Gastrocnemius medialis (tissue), 4 donors: ENCODE measurements at places on chromosomes 13 and 19. TPM values are rescaled to one million over a fixed set of nuclear protein-coding genes. Genes with fewer than 3 reads are reported as not detected.

The MBD3L2 gene
- not detected for total RNA-seq

The APLP1 gene
- total RNA-seq, result 0.33 TPM

The SYT3 gene
- total RNA-seq, result not detected

The MBD3L3 gene
- not detected for total RNA-seq

- peaks cover 15% of the 10 kb centered on the region for H3K4me1 ChIP-seq
- DNase-seq, result peak; percentile 61
- H3K27me3 ChIP-seq, result no peaks in the 10 kb centered on the region
- H3K4me3 ChIP-seq, result no peak overlapping the region
Observed at GRCh38 chr19:37999309-38000213, 92.6 kb downstream of the SIPA1L3 start.

DNA sequence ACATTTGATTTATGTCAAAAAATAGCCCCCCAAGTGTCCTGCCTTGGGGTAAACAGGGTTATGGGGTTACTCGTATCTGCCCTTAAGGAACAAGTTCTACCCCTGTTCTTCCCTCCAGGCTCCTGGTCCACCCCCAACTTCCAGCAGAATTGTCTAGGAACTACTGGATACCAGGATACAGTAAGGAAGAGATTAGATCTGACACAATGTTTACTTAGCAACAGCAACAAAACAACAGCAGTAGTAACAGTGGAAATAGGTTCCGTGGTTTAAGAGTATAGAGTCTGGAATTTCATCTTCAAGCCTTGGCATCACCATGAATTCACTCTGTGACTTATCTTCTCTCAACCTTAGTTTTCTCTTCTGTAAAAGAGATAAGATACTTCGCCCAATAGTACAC lies 1.7 kb upstream of the FAM98C start:
- no peak overlapping the region for H3K4me3 ChIP-seq
- H3K27me3 ChIP-seq, result peaks cover 36% of the 10 kb centered on the region
- H3K4me1 ChIP-seq, result peaks cover 9% of the 10 kb centered on the region
- H3K36me3 ChIP-seq, result no peaks in the 10 kb centered on the region
- no peak for DNase-seq

GRCh38 chr19:17125062-17125727 lies 49.6 kb downstream of the MYO9B start:
- H3K4me3 ChIP-seq, result no peak overlapping the region
- H3K27me3 ChIP-seq, result no peaks in the 10 kb centered on the region
- H3K4me1 ChIP-seq, result peaks cover 4% of the 10 kb centered on the region

DNA sequence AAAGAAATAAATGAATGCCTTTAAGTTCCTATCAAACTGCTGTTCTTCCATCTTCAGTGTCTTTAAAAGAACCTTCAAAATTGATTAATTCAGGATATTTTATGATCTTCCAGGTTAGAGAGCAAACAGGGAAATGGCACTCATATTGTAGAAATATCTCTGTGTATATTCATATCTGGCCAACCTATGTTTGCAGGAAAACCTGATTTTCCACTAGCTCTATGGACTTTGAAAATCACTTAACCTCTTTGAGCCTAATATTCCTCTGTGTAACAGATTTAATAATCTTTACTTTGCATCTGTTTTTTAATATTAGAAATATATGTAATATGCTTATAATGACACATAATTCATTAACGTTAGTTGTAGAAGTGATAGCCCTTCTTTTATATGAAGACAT lies 227.7 kb upstream of the ATXN8OS start:
- H3K4me1 ChIP-seq, result no peaks in the 10 kb centered on the region
- H3K27me3 ChIP-seq, result no peaks in the 10 kb centered on the region
- no peak overlapping the region for H3K4me3 ChIP-seq
- no peak for DNase-seq
- H3K27ac ChIP-seq, result no peak overlapping the region

- H3K36me3 ChIP-seq, result no peaks in the 10 kb centered on the region
- peak overlapping the region; percentile 22 for H3K27ac ChIP-seq
- H3K27me3 ChIP-seq, result no peaks in the 10 kb centered on the region
- DNase-seq, result no peak
Observed at GRCh38 chr19:41447732-41448332, 4.9 kb downstream of the ERICH4 start.

- no peak for DNase-seq
- H3K27me3 ChIP-seq, result no peaks in the 10 kb centered on the region
- H3K4me3 ChIP-seq, result no peak overlapping the region
- no peaks in the 10 kb centered on the region for H3K36me3 ChIP-seq
- H3K4me1 ChIP-seq, result peaks cover 3% of the 10 kb centered on the region
Observed at GRCh38 chr13:94607939-94608338, 6.3 kb downstream of the GPR180 start.

DNA sequence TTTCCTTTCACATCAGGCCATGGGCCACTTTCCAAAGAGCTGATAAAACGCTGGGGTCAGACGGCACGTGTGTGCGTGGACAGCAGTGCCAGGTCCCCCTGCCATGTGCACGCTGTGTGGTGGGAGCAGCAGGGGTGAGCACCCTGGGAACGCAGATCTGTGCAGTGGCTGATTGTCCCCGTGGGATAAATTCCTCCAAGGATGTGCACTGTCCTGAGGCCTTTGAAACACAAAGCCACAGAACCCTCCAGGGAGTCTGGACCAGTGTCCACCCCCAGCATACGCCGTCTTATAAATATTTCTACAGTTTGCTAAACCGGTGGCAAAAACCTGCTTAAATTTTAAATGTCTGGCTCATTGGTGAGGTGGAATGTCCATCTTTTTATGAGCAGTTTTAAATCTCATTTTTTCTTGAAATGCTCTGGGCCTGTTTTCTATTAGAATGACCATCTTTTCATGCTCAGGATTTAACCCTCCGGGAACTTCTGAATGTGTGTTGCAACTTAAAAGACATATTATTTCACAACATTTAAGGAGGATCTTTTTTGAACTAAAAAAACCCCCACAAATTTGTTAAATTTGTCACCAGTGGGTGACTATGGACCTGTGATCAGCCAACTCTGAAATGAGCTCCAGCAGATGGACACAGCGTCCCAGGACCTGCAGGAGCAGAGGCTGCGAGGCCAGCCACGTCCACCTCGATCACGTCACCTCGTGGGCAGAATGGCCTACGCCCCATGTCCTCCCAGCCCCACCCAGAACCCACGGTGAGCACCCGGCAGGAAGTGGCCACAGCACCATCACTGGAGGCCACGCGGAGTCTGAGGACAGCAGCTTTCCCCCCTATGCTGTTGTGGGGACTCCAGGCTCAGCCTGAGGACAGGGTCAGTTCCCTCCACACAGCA lies 68.6 kb downstream of the RASA3 start:
- peaks cover 41% of the 10 kb centered on the region for H3K4me1 ChIP-seq
- H3K27me3 ChIP-seq, result no peaks in the 10 kb centered on the region
- peak overlapping the region; percentile 96 for H3K27ac ChIP-seq
- peak; percentile 45 for DNase-seq

DNA sequence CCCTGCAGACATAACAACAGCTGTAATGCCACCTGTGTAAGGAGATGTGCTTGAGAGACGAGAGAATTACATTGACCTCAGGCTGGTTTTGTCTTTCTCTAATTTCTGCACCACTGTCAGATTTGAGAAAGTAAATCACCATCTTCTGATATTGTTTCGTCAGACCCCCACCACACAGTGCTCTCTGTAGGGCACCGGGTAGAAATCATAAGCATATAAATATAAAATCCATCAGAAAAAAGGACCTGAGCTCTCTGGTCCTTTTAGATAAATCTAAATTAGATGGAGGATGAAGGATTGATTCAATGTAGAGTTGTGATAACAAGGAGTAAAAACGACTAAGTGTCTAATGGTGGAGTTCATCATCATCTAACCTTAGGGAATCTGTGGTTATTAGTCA lies 1981.0 kb upstream of the PRR20A start:
- H3K27ac ChIP-seq, result no peak overlapping the region
- H3K27me3 ChIP-seq, result no peaks in the 10 kb centered on the region
- H3K4me3 ChIP-seq, result no peak overlapping the region
- H3K4me1 ChIP-seq, result no peaks in the 10 kb centered on the region

GRCh38 chr19:50481351-50482149 lies 4.9 kb upstream of the GARIN5A start:
- H3K36me3 ChIP-seq, result peaks cover 43% of the 10 kb centered on the region
- H3K4me1 ChIP-seq, result peaks cover 13% of the 10 kb centered on the region
- H3K27ac ChIP-seq, result no peak overlapping the region
- H3K4me3 ChIP-seq, result no peak overlapping the region
- no peaks in the 10 kb centered on the region for H3K27me3 ChIP-seq
- DNase-seq, result no peak

DNA sequence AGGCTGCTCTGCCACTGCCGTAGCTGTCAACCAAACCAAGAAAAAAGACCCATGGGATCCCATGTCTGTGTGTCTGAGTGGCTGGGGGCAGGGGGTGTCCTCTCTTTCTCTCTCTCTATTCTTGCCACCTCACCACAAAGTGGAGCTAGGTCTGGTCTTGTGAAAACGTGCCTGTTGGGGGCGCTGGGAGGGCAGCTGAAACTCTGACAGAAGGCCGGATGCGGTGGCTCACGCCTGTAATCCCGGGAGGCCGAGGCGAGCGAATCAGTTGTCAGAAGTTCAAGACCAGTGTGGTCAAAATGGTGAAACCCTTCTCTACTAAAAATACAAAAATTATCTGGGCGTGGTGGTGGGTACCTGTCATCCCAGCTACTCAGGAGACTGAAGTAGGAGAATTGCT lies 29.2 kb downstream of the ZNF146 start:
- H3K27ac ChIP-seq, result no peak overlapping the region
- no peaks in the 10 kb centered on the region for H3K4me1 ChIP-seq
- no peak overlapping the region for H3K4me3 ChIP-seq
- DNase-seq, result no peak
- H3K27me3 ChIP-seq, result peaks cover 4% of the 10 kb centered on the region

GRCh38 chr19:24078680-24079079 lies 8.3 kb upstream of the ZNF254 start:
- no peaks in the 10 kb centered on the region for H3K36me3 ChIP-seq
- H3K27ac ChIP-seq, result no peak overlapping the region
- no peaks in the 10 kb centered on the region for H3K4me1 ChIP-seq
- no peak for DNase-seq
- no peak overlapping the region for H3K4me3 ChIP-seq
- no peaks in the 10 kb centered on the region for H3K27me3 ChIP-seq
